Activated CD8-positive, alpha-beta T cell treated with anti-CD3 and anti-CD28 coated beads, Interleukin-2, amount 10 ng/mL, durations not matched to agents 7 days and 5 days (primary cell): ENCODE measurements at places on chromosomes 7 and 10. TPM values are rescaled to one million over a fixed set of nuclear protein-coding genes. Genes with fewer than 3 reads are reported as not detected.

The EFCAB10 gene
- total RNA-seq, result not detected

The APBB1IP gene
- 75.9 TPM for total RNA-seq

The CYP2C9 gene
- total RNA-seq, result not detected

DNA sequence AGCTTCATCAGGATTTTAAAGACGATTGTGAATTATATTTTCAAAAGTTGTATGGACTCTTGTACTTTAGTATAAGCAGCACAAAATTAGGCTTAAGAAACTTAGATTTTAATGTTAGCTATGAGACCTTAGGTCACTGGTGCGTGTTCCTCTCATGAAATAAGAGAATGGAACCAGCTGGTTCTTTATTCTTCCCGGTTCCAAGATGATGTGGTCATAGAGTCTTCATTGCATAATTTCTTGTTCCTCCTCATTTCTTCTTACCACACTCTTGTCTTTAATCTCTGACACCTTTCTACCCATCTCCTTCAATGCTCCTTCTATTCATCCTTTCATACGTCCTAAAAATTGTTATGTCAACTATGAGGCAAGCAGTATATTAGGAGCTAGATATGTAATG lies 437.2 kb downstream of the AUTS2 start:
- DNase-seq, result no peak

DNA sequence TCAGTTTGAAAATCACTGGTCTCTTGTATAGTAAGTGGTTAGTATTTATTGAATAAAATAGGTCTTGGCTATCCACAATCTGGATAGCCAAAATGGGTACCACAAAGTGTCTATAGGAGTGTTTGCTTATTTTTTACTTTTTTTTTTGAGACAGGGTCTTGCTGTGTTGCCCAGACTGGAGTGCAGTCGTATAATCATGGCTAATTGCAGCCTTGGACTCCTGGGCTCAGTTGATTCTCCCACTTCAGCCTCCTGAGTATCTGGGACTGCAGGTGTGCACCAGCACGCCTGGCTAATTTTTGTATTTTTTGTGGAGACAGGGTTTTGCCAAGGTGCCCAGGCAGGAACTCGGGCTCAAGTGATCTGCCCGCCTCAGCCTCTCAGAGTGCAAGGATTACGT lies 2.8 kb downstream of the RBM33 start:
- no peak for DNase-seq

DNA sequence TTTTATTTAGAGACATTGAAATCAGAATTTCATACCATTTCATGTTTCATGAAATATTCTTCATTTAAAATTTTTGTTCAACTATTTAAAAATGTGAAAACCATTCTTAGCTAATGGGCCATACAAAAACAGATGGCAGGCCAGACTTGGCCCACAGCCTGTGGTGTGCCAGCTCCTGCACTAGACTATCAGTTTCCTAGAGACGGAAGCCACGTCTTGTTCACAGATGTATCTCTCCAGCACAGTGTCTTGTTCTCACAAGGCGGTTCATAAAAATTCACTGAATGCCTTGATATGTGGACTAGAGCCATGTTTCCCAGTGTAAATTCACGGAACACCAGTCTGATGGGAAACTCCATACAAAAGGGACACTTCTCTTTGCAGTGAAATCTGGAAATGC lies 216.0 kb downstream of the KCNMA1 start:
- no peak for DNase-seq
